ENCODE measurements at places on chromosomes 11 and 22. TPM values are rescaled to one million over a fixed set of nuclear protein-coding genes. Genes with fewer than 3 reads are reported as not detected.

NUP50 gene
- 28.9 TPM for total RNA-seq

B3GAT1 gene
- total RNA-seq: not detected

SESN3 gene
- total RNA-seq: 0.16 TPM

SPINDOC gene
- total RNA-seq: 52.9 TPM

OR5B21 gene
- not detected for total RNA-seq

SERHL2 gene
- total RNA-seq: 0.12 TPM

OR10D3 gene
- not detected for total RNA-seq

EXPH5 gene
- total RNA-seq: not detected

MS4A6E gene
- not detected for total RNA-seq

CNIH2 gene
- total RNA-seq: 2.1 TPM

KRTAP5-1 gene
- total RNA-seq: not detected

SH3BP1 gene
- 2.4 TPM for total RNA-seq

SLC25A18 gene
- total RNA-seq: not detected

RCOR2 gene
- total RNA-seq: 0.55 TPM

CCDC188 gene
- total RNA-seq: not detected

SERGEF gene
- 19.9 TPM for total RNA-seq

DGCR6 gene
- 0.55 TPM for total RNA-seq

LARGE2 gene
- total RNA-seq: 2.9 TPM

ZP1 gene
- 0.11 TPM for total RNA-seq

ACCS gene
- total RNA-seq: 14.2 TPM

RNF26 gene
- 41.1 TPM for total RNA-seq

ROBO3 gene
- total RNA-seq: 2.7 TPM

TSPAN18 gene
- total RNA-seq: 2.4 TPM

CCDC88B gene
- 12.9 TPM for total RNA-seq

C22orf23 gene
- total RNA-seq: 0.30 TPM

SYT13 gene
- total RNA-seq: 7.2 TPM

CFAP300 gene
- 5.9 TPM for total RNA-seq

SMC1B gene
- total RNA-seq: 0.02 TPM

PTPMT1 gene
- 73.5 TPM for total RNA-seq
